ENCODE measurements at places on chromosomes 11 and 22.

DNA sequence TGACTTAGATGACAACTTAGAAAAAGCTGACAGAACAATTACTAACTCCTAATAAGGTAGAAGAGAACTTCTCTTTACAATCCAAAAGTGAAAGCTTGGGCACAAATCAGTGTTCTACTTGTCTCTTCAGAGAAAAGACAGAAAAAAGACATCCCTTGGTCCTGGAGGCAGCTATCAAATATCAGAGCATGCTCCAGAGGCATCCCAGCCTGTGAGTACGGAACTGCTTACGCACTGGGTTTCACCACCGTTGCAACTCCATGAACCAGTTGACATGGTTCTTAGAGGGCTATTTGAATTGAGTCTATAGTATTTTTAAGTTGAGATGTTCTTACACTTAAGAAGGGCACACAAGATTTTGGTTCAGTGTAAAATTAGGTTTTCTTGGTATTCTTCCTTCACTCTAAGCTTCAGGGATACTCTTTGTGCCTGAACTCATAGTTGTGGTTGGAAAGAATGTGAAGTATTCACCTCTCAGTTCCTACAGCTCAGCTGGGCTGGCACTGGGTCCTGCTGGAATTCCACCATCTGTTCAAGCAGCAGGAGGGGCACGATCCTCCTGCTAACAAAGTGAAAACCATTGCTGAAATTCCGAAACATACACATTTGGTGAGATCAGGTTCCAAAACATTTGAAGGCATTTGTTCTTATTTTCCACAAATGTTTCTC is 6.3 kb downstream of the AKIP1 start:
- no peak for DNase-seq

DNA sequence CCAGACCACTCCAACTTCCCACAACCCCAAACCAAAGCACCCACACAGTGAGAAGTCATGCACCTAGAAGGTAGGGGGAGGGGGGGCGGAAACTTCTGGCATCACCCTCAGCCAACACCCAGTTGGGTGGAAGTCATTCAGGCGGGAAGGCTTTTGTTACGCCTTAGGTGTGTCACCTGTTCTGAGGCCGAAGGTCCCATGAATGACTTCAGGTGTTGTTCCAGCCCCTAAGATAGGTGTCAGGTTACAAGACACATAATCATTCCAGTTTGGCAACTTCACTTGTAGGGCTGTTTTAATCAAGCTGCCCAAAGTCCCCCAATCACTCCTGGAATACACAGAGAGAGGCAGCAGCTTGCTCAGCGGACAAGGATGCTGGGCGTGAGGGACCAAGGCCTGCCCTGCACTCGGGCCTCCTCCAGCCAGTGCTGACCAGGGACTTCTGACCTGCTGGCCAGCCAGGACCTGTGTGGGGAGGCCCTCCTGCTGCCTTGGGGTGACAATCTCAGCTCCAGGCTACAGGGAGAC is at the start of gene TMPRSS4:
Gene TMPRSS4 (plus strand): TSS at position 325 of the 528 bp plus-strand sequence. CDS start 225 bp downstream, outside the sequence.
- no peak for DNase-seq

DNA sequence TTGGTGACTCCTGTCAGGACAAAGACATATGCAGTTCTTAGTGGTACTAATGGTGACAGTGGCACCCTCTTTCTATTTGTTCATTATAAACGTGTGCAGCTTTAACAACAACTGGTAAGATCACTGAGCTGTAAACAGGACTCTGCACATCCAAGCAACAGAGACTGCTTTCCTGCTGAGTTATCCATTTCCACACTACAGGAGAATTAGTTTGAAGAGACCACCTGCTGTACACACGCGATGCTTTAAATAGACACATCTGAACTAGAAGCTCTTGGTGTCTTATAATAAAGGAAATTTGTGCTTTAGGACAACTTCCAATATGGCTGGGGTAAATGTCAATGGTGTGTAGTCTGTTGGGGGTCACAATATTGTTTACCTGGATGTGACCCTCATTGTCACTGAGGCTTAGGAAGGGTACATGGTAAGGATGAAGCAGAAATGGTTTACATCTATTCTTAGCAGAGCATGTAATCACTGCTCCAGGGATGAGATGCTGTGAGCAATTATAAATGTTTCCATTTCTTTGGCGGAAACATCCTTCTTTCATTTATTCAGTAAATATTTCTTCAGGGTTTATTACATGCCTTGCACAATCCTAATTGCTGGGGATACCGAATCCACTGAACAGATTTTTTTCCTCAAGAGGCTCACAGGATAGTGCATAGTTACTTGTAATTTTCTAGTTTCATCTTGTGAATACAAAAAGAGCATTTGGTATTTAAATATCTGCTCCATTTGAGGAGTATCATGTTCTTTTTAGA is 354.0 kb upstream of the CCDC90B start:
- no peak for DNase-seq

GRCh38 chr11:68266121-68266891 is 5.5 kb downstream of the C11orf24 start:
- DNase-seq = no peak

- no peak for DNase-seq
Observed at GRCh38 chr11:16945671-16946469, 68.3 kb downstream of the PLEKHA7 start.

- no peak for DNase-seq
Observed at GRCh38 chr11:13358596-13359270, 81.1 kb downstream of the BMAL1 start.

GRCh38 chr11:66326261-66327111 is 9.6 kb upstream of the CD248 start:
- DNase-seq = no peak

DNA sequence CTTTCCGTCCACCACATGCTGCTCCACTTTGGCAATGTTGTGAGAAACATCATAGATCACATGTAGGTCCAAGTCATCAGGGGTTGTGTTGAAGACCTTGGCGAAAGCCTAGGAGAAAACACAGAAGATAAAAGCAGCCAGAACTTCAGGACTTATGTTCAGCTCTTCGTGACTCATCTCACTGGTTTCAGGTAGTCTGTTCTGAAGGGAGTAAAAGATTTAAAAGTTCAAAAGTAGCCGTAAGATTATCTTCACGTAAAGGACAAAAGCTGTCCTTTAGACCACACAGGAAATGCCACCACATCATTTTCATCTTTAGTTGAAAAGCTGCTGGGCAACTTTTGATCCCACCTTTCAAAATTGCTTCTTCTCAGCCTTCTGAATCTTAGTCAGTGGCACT is 16.9 kb downstream of the RTCB start:
- no peak for DNase-seq

DNA sequence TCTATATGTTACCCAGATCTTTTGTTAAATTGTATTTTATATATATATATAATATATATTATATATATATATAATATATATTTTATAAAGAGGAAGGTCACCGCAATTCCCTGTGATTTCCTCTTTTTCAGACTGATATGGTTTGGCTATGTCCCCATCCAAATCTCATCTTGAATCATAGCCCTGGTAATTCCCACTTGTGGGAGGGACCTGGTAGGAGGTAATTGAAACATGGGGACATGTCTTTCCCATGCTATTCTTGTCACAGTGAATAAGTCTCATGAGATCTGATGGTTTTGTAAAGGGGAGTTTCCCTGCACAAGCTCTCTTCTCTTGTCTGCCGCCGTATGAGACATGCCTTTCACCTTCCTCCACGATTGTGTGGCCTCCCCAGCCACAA is 157.6 kb downstream of the RAB38 start:
- no peak for DNase-seq

Data from stimulated activated CD8-positive, alpha-beta memory T cell treated with anti-CD3 and anti-CD28 coated beads, Interleukin-7, amount 100 ng/mL, for 24 hours (primary cell).